ENCODE measurements at places on chromosomes 12 and 14.

GRCh38 chr14:89773151-89773550 lies 181.4 kb downstream of the EFCAB11 start:
- DNase-seq = no peak

GRCh38 chr12:3896356-3896755 lies 23.2 kb upstream of the PARP11 start:
- no peak for DNase-seq

GRCh38 chr14:104931304-104931770 lies 6.7 kb downstream of the PLD4 start:
- no peak for DNase-seq

- no peak for DNase-seq
Observed at GRCh38 chr12:2138871-2139308, 86.1 kb downstream of the CACNA1C start.
